ENCODE measurements at places on chromosomes 7 and 10. TPM values are rescaled to one million over a fixed set of nuclear protein-coding genes. Genes with fewer than 3 reads are reported as not detected.

DNA sequence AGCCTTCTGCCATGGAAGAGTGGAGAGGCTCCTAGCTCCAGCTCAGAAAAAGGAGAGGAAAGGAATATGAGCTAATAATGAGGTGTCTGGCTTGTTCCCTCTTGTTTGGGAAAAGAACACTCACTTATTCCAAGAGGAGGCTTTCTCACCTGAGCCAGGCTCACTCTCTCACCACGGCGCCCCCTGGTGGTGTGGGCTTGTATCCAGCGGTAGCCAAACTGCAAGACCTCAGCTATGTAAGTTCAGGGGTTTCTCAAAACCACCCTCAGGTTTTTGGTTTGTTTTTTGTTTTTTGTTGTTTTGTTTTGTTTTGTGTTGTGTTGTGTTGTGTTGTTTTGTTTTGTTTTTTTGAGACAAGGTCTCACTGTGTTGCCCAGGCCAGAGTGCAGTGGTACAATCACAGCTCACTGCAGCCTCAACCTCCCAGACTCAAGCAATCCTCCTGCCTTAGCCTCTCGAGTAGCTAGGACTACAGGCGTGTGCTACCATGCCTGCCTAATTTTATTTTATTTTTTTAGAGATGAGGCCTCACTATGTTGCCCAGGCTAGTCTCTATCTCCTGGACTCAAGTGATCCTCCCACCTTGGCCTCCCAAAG is 124.0 kb downstream of the TMEM130 start:
- DNase-seq: peak; percentile 43

GRCh38 chr10:56316603-56317002 is 44.5 kb downstream of the ZWINT start:
- DNase-seq: no peak

- DNase-seq: no peak
These were observed 398.8 kb upstream of the NFE2L3 start for GRCh38 chr7:25752967-25753791.

DNA sequence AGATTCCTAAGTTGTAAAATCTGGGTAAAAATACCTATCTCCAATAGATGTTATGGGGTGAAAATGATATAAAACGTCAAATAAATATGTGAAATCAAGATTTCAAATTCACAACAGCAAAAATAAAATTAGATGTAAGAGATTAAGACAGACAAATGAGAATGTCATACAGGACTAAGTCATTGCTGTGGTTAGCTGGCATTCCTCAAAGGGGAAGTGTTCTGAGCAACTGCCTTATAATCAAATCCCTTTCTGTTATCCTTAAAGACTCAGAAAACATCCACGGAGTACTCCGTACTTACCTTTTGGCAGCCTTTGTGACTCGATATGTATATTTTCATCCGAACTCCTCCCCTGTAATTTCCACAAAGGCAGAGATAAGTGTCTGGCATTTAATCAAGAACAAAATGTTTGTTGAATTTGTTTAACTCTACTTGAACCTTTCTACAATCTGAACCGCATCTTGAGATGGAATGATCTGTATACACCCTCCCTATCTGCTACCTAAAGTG is 559.6 kb downstream of the GATA3 start:
- no peak for DNase-seq

DNA sequence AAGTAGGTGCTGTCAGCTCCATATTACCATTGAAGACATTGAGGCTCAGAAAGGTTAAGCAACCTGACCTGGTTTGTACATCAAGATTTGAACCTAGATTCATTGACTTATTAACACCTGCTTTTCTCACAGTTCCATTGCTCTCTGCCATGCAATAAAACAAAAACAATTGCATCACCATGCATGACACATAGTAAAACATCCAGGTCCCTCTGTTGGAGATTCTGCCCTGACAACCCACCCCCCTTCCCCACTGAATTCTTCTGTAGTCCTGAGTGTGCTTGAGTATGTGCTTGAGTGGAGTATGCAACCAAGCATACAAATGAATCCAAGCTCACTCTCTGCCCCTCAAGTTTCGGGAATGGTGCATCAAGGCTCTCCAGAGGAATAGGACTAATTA is 6.0 kb upstream of the LMBR1 start:
- no peak for DNase-seq

DNA sequence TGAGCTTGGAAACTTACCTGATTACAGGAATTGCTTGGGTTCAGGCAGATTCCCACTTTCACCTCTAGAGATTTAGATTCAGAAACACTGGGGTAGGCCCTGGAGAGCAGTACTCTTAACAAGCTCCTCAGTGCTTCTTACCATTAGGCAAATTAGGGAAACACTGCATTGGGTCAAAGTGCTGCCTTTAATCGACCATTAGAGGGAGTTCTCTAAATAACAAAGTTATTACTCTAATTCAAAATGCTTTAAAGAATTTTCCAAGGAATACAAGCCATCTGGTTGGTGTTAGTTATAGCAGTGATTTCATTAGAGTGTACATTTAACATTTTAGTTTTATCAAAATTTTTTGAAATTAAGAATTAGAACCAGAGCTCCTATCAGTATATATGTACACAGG is 324.5 kb downstream of the GFRA1 start:
- DNase-seq: no peak

DNA sequence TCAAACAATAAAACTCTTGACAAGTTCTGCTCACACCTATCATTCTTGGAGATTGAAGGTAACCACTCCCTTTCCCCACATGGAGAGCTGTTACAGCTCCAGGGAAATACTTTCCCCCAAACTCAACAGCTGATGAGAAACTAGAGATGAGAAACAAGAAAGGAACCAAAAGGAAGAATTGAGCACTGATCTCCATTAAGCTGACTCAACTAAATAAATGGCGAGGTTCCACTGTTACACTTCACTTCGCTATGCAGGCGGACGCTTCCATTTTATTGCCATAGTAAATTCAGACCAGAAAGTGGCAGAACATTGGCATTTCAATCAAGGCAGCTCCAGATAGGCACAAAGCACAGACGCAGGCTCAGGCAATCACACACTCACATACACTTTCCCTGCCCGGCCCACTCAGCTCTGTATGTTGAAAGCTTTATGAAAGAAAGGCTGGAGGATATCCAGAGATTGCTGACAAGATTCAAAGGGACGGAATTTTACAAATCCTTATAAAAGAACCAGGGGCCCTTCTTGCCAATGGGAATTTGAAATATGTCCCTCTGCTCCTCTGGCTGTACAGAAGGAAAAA is 11.5 kb upstream of the YAE1 start:
- no peak for DNase-seq

- no peak for DNase-seq
These were observed 84.4 kb upstream of the PAX2 start for GRCh38 chr10:100660945-100661344.

DNA sequence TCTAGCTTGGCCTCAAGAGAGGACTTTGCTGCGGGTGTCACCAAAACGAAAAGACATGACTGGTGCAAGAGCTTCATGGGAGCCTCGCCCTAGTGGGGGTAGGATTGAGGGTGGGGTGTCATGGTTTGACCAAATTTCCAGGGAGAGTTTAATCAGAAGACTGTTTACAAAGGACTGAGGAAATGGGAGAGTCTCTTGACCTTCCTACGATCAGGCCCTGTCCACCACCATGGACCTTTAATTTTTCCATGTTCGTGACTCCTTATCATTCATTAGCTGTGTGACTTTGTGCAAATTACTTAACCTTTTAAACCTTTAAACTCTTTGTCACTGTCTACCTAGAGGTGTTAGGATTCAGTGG is 23.0 kb downstream of the AKR1E2 start:
- no peak for DNase-seq

CAMK2B gene
- not detected for total RNA-seq

ACTL6B gene
- total RNA-seq: not detected

MKX gene
- not detected for total RNA-seq

INTS1 gene
- 88.2 TPM for total RNA-seq

GPR158 gene
- total RNA-seq: not detected

All from T-helper 17 cell (primary cell).